ENCODE measurements at places on chromosomes 5 and 9. TPM values are rescaled to one million over a fixed set of nuclear protein-coding genes. Genes with fewer than 3 reads are reported as not detected.

OTP gene
- total RNA-seq: not detected

CDK7 gene
- total RNA-seq: 25.2 TPM

NMUR2 gene
- 0.22 TPM for total RNA-seq

PCDHA10 gene
- 4.6 TPM for total RNA-seq

MAMDC4 gene
- total RNA-seq: 8.2 TPM

CREB3 gene
- 32.2 TPM for total RNA-seq

IL4 gene
- total RNA-seq: not detected

ZNF879 gene
- 20.3 TPM for total RNA-seq

FUT7 gene
- total RNA-seq: not detected

OR13C3 gene
- total RNA-seq: not detected

PAPPA gene
- total RNA-seq: 7.4 TPM

MZB1 gene
- total RNA-seq: not detected

CCDC192 gene
- total RNA-seq: not detected

RAD50 gene
- 46.0 TPM for total RNA-seq

FOXD1 gene
- 3.8 TPM for total RNA-seq

NIPAL4 gene
- not detected for total RNA-seq

HEMGN gene
- total RNA-seq: 6.4 TPM

PRSS3 gene
- total RNA-seq: not detected

MSX2 gene
- total RNA-seq: 0.82 TPM

QRFP gene
- total RNA-seq: not detected

AGXT2 gene
- total RNA-seq: not detected

PARP8 gene
- total RNA-seq: 19.0 TPM

NME5 gene
- total RNA-seq: 5.6 TPM

IL13 gene
- total RNA-seq: not detected

C7 gene
- total RNA-seq: 7.5 TPM

TAF11L10 gene
- total RNA-seq: not detected

NIM1K gene
- 6.6 TPM for total RNA-seq

GHR gene
- total RNA-seq: 12.9 TPM

MLLT3 gene
- total RNA-seq: 31.5 TPM

SLC25A2 gene
- not detected for total RNA-seq

PCDHA9 gene
- total RNA-seq: 4.6 TPM

NAIP gene
- total RNA-seq: 32.2 TPM

PRRX2 gene
- 7.9 TPM for total RNA-seq

IL5 gene
- total RNA-seq: not detected

HSD17B3 gene
- 0.82 TPM for total RNA-seq

TMEM252 gene
- total RNA-seq: not detected

SPINK13 gene
- not detected for total RNA-seq

ENTPD8 gene
- total RNA-seq: 0.60 TPM

CARD6 gene
- 2.3 TPM for total RNA-seq

KIF12 gene
- 0.93 TPM for total RNA-seq

FOXD4L5 gene
- total RNA-seq: 0.22 TPM

NCS1 gene
- total RNA-seq: 29.7 TPM

PPP3R2 gene
- total RNA-seq: 0.82 TPM

PCDHA1 gene
- 0.71 TPM for total RNA-seq

HTR4 gene
- total RNA-seq: 0.27 TPM

SPRY4 gene
- total RNA-seq: 12.1 TPM

BSPRY gene
- total RNA-seq: 7.5 TPM

TMEM174 gene
- total RNA-seq: not detected

ITK gene
- 0.44 TPM for total RNA-seq

FOXD4L3 gene
- total RNA-seq: not detected

WDR38 gene
- total RNA-seq: not detected

MRPL41 gene
- total RNA-seq: 18.1 TPM

ARID3C gene
- not detected for total RNA-seq

FGF18 gene
- 5.3 TPM for total RNA-seq

IGFBPL1 gene
- 11.7 TPM for total RNA-seq

CORO2A gene
- total RNA-seq: 5.3 TPM

CD72 gene
- total RNA-seq: 2.5 TPM

Data from camera-type eye (tissue), 1 donor.